ENCODE measurements at places on chromosomes 7 and 10.
A peak's percentile ranks its signal among the peaks of the same experiment; 100 is the strongest.

DNA sequence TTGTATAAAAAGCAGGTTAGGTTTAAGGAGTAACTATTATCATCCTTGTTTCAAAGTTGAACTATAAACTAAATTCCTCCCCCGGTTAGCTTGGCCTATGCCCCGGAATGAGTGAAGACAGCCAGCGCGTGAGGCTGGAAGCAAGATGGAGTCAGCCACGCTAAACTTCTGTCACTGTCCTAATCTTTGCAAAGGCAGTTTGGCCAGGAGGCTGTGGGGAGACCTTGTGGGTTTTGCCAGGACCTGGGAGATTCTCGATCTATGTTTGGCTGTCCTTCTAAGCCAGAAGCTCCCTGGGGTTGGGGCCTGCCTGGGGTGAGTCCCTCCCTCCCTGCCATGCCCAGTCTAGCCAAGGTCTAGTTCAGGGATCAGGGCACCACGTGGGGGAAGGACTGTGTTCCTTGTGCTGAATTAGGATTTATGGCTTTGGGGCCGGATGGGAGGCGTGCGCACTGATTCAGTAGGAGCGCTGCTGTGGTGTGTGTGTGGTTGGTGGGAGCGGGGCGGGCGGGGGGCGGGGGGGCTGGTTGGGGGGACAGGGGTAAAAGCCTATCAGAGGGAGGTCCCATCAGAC, 871 bp upstream of the GTF2IRD1 start:
- DNase-seq, result no peak

- DNase-seq, result peak; percentile 76
Observed at GRCh38 chr10:80662429-80663261, 124.9 kb downstream of the SH2D4B start.

DNA sequence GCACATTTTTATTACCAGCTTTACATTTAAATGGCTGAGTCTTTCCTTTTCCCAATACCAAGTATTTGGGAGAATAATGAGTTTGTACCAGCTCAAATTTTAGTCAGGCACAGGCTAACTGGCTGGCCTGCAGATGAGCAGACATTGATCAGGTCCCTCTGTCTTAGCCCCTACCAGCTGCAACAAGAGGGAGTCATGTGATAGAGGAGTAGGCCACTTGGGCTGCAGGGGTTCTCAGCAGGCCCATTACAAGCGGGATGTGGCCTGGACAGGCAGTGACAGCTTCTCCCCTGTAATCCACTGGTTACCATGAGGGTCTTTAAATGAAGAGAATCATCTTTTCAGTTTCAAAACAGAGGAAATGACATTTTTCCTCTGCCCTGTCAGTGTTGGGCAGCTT, 283.6 kb downstream of the SUGCT start:
- DNase-seq, result no peak

- DNase-seq, result no peak
Observed at GRCh38 chr10:34286136-34286739, 528.9 kb downstream of the PARD3 start.

GRCh38 chr10:33673839-33674415, 339.5 kb upstream of the NRP1 start:
- DNase-seq, result no peak

- DNase-seq, result no peak
Observed at GRCh38 chr7:29471444-29472138, 92.0 kb upstream of the PRR15 start.

GRCh38 chr10:133115453-133115842, 27.7 kb downstream of the ADGRA1 start:
- DNase-seq, result no peak

GRCh38 chr7:43475983-43476382, 106.9 kb upstream of the STK17A start:
- no peak for DNase-seq

GRCh38 chr10:65898055-65898454, 1027.8 kb upstream of the LRRTM3 start:
- DNase-seq, result no peak

DNA sequence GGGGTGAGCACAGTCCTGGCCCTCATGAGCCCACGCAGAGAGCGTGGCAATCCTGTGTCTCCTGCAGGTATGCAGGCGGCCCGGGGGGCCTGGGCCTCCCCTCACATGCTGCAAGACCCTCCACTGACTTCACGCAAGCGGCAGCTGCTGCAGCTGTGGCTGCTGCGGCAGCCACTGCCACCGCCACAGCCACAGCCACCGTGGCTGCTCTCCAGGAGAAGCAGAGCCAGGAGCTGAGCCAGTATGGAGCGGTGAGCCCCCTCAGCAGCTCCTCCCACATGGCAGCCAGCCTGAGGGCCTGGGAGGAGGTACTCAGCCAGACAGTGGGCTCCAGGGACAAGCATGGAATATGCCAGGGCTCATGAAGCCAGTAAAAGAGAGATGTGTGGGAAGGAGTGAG, 8.7 kb downstream of the ZMIZ2 start:
- DNase-seq, result peak; percentile 16

- no peak for DNase-seq
Observed at GRCh38 chr7:73960548-73960947, 67.4 kb upstream of the ELN start.

DNA sequence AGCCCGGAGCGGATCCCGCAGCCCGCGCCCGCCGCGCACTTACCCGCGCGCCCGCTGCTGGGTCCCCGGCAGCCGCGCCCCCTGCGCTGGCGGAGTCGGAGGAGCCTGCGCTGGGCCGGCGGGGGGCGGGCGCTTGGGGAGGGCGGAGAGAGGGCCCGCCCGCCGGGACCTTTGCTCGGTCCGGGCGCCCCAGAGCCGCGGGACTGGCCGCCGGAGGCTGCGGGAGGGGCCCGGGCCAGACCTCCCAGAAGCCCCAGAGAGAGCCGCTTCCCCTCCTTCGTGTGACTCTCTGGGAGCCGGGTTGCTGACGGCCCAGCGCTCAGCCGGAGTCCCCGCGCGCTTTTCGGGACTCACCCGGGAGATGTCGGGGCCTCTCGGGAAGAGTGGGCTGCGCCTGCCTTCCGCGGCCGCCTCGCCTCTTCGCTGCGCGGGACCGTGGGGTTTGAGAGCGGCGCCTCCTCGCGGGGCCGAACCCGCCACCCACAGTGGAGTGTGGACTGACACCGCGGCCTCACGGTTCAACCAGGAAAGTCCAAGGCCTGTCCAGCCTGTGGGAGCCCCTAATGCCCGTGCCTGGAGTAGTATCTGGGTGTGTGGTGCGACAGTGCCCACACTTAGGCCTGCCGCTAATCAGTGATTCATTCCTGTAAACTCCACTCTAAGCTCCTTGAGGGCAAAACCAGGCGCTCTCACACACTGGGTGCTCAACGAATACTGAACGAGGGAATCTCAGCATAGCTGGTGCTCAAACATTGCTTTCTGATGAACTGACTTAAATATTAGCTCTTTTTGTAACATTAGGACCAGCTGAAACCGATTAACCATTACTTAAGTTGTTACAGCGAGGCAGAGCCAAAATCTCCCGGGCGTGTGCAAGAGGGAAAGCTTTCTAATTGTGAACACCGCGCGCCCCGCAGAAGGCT, at the start of gene GSDME:
Gene GSDME, minus strand, starts transcription at position 112 of the 923 bp plus-strand sequence. CDS start 7,690 bp downstream, outside the sequence.
- no peak for DNase-seq

DNA sequence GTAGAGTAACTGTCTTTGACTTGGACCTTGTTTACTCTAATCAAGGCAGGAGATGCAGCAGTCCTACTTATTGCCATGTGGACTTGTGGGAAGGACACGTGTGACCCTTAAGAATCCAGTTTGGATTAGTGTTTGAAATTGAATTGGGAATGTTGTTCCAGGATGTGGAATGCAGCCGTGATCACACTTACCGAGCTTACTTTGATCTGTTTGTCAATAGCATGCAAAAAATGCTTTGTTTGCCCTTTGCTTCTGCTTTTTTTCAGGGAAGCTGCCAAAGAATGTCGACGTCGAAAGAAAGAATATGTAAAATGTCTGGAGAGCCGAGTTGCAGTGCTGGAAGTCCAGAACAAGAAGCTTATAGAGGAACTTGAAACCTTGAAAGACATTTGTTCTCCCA, 84.7 kb downstream of the CREM start:
- DNase-seq, result no peak
